ENCODE measurements at places on chromosomes 3 and 15.

GRCh38 chr15:59711451-59712243 is 22.5 kb upstream of the BNIP2 start:
- no peak for DNase-seq

DNA sequence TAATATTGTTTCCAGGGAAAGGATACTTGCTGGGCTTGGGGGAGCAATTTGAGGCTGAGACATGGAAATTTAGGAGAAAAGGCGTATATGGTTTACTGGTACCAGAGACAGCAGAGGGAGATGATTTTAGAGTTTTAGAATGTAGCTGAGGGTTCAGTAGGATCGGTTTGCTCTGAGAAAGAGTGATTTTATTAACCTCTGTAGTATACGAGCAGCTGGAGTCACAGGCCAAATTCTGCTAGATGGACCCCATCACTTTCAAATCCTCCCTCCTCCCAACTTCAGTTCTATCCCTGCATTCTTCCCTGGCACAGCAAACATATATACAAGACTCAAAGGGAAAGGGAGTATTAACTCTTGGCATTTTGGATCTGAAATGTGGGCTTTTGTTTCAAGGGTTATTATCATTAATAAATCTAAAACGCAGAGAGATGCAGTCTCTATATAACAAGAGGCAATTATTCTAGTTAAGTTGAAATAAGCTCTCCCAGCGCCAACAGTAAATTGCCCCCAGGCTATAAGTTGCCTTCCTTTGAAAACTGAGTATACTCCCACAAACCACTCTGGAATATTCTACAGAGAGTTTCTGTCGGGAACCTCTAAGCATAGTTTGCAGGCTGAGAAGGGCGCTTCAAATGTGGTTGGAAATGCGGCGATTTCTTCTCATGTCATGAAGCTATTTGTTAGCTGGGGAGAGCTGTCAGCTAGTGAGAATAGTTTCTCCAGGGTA is 5.4 kb downstream of the CRABP1 start:
- DNase-seq, result no peak

- no peak for DNase-seq
These were observed 1.3 kb upstream of the THBS1 start for GRCh38 chr15:39579487-39580116.

DNA sequence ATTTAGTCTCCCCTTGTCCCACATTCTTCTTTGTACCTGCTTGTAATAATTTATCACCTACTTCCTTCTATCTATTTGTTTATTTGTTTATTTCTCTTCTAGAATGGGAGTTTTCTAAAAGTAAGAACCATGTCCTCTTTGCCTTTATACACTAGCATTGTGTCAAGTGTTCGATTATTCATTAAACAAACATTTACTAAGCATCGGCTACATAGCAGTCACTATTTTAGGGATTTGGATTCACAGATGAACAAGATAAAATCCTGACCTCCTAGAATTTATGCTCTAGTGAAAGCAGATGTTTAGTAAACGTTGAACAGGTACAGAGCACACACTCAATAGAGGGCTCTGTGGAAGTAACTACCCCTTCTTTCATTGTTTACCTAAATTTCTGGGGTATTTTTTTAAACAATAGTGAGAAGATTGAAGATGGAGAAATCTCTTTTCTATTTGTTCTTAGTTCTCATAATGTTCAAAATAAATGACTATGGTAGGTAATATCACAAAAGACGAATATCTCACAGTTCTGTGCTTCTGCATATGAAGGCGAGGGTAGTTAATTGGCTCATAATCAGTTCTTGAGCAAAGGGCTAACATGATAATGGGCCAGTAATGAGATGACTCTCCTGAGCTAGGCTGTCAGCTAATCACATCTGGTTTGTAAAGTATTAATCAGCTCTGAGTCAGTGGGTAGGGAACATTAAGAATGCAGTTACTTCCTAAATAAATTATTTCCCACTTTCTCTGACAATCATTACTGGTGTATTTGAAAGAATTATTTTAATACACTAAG is 111.9 kb downstream of the SLC9A9 start:
- DNase-seq, result no peak

DNA sequence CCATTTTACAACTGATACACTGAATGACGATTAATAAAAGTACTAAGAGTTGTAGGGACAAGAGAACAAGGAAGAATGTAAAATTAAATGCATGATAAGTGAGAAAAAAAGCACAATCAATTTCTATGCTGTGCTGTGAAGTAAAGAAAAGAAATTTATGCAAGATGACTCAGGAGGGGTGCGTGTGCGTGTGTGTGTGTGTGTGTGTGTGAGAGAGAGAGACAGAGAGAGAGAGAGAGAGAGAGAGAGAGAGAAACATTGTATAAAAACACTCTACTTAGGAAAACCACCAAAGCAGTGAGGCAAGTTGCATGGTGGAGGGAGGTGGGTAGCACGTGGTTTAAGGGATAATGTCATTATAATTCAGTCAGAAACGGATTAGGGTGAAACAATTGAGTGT is 580.8 kb upstream of the ALCAM start:
- no peak for DNase-seq

GRCh38 chr3:60531759-60532158 is 719.5 kb downstream of the FHIT start:
- no peak for DNase-seq

- no peak for DNase-seq
These were observed 140.5 kb downstream of the LRRK1 start for GRCh38 chr15:101059381-101060341.

DNA sequence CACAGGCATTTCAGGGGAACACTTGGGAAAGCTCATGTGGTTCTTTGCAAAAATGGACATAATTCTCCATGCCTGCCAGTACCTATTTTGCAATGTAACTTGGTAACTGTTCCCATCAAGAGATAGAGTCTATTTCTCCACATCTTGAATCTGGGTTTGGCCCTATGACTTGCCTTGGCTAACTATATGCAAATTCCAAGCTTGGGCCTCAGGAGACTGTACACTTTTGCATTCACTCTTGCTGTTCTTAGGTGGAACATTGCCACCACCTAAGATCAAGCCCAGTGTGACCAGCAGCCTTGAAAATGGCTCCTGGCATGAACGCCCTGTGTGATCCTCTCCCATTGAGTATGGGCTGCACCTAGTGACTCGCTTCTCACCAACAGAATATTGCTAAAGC is 19.8 kb upstream of the SMAD6 start:
- DNase-seq, result no peak

- no peak for DNase-seq
These were observed 72.9 kb upstream of the MNS1 start for GRCh38 chr15:56537881-56538280.

DNA sequence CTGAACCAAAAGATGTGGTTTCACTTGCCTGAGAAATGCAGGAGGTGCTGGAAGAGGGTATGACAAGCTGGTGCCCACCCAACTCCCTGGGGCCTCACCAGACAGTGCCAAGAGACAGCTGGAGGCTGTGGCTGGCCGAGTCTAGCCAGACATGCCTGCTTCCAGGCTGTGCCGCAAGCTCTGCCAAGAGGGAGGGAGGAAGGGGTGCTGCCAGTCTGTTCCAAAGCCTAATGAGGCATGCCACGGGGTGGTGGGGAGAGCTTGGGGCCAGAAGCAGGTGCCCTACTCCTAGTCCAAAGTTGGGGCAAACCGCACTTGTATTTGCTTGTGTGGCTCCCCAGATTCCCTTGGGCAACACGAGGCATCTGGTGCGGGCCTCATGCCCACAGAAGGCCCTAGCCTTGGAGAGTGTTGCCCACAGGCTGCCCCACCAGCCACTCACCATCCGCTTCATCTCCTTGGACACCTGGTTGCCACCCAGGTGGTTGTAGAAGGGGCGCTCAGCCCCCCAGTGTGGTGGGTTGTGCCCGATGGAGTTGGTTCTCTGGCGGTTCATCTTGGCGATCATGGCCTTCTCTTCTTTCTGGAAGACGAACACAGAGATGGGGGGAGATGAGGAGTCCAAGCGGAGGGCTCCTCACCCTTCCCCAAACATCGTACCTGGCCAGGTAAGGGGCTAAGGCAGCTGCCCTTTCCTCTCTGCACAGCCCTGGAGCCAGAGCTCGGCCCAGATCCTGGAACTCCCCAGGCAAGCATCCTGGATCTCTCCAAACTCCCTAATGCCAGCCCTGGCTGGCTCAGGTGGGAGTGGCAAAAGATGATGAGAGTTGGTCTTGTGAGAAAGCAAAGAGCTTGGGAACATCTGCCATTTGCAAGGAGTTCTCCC is 123.4 kb downstream of the SEC22A start:
- DNase-seq, result no peak

GRCh38 chr15:98596885-98597392 is 51.4 kb upstream of the IGF1R start:
- no peak for DNase-seq

GRCh38 chr3:35745351-35745750 is 106.0 kb downstream of the ARPP21 start:
- no peak for DNase-seq

DNA sequence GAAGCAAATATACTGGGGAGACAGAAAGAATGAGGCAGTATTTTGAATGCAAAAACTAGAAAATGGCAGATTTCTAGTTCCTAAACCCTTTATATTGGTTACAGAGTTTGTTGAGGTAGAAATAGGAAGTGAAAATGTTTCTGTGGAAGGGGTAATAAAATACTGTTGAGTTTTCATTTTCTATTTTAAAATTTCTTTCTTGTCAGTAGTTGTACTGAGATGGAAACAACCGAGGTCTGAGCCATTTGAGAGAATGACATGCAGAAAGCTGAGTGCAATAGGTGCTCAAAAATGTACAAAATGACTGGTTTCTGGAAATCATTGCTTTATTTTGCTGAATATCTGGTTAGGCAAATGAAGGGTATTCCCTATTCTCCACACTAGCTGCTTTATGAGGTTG is 361.4 kb downstream of the CHL1 start:
- no peak for DNase-seq

- peak; percentile 12 for DNase-seq
These were observed 636.1 kb downstream of the MAGI1 start for GRCh38 chr3:65402597-65402996.

GRCh38 chr3:41267975-41268640 is 68.8 kb downstream of the CTNNB1 start:
- no peak for DNase-seq

DNA sequence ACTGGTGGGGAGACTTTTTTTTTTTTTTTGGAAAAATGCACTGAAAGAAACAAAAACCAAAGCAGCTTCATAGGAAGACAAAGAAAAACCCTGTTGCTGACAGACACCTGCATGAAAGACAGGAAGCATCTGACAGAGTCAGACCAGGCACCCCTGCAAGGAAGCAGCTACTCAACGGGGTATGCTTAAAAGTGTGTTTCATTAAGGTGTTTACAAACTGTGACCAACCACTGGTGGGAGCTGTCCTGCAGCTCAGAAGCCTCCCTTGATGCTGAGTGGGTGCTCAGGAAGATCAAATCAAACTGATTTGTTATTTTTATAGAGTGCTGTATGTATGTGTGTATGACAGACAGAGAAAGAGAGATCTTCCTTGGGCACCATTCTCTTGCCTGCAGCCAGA is 34.7 kb upstream of the AGBL1 start:
- DNase-seq, result no peak

- no peak for DNase-seq
These were observed 789.2 kb upstream of the NR2F2 start for GRCh38 chr15:95541301-95541700.

DNA sequence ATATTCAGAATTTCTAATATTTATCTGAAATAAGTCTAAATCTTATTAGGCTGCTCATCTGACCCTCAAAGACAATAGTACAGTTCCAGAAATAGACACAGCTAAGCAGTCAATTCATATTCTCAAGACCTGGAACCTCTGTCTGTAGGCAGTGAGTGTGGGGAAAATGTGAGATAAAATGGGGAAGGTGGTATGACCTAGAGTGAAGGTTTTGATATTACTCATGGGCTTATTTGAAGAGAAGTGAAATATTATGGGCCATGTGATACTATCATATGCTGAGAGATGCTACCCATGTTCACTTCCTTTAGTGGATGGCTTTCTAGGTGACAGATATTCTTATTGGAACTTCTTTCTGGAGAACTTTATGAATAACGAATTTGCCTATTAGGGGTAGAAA is 33.5 kb downstream of the TGFBR2 start:
- DNase-seq, result no peak

DNA sequence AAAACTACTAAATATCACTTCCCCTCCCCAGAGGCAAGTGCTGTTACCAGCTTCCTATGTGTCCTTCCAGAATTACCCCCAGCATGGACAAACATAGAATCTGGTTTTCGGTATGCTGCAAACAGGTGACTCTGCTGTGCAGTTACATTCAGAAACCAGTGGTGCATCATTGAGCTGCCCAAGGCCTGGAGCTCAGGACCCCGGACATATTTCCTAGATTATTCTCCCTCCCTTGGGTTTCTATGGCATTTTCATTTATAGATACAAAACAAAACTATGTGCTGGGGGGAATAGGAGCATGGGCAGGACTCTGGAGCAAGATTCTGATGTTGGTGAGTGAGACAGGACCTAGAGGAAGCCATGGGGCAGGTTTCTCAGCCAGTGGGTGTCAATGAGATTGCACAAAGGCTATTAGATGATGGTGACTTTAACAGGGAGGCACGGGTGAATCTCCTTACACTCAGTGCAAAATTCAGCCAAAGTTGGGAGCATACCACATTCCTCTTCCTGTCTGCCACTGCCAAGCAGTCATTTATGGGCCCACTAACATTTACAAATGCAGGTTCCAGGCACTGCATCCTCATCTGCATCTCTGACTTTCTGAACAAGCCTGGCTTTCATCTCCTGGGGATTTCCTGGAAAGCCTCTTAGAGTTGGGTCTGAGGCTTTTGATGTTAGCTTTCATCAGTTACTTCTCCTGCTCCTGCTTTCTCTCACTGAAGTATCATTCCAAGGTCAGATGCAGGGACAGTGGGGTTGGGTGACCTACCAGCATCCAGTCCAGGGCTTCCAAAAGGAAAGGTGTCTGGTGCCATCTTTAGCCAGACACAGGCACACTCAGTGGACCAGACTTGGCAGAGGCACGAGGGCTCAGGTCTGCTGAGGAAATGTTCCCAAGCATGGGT is 44.5 kb downstream of the CMTM7 start:
- DNase-seq, result no peak

- DNase-seq, result no peak
These were observed 23.0 kb downstream of the IGDCC3 start for GRCh38 chr15:65354835-65355172.

DNA sequence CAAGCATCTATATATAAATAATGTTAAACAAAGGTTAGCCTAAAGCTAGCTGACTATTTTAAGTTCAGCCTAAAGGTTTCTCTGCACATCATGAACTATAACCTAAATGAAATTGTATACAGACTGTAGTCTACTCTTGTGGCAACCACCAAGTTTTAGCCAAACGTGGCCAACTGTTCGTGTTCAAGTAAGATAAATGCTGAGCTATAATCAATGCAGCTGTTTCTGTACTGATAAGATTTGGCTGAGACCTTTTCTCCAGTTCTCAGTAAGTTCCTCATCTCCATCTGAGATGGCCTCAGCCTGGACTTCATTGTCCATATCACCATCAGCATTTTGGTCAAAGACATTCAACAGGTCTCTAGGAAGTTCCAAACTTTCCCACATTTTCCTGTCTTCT is 43.7 kb upstream of the IGSF10 start:
- no peak for DNase-seq

Measured in NCI-H1048 (cell line).